BJ (cell line): ENCODE measurements at places on chromosomes 2 and 18.

- no peak for DNase-seq
These were observed 278.0 kb upstream of the SPRED2 start for GRCh38 chr2:65710356-65710755.

DNA sequence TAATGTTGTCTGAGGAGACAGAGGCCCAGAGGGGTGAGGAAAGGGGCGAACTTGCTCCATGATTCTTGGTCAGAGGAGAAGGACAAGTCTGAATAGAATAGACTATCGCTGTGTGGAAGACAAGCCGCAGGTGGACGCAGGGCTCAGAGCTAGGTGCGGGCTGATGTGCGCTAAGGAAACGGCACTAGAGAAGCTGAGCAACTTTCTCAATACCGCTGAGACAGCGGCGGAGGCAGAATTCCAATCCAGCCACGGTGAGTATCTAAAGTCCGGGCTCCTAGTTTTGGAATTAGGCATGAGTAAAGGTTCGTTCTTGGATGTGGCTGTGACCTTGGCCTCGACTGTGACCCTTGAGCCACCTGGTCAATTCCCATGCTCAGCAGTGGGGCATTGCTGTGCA is 47.8 kb downstream of the CAPN13 start:
- no peak for DNase-seq

- no peak for DNase-seq
These were observed 67.0 kb upstream of the OSR1 start for GRCh38 chr2:19425419-19425818.

DNA sequence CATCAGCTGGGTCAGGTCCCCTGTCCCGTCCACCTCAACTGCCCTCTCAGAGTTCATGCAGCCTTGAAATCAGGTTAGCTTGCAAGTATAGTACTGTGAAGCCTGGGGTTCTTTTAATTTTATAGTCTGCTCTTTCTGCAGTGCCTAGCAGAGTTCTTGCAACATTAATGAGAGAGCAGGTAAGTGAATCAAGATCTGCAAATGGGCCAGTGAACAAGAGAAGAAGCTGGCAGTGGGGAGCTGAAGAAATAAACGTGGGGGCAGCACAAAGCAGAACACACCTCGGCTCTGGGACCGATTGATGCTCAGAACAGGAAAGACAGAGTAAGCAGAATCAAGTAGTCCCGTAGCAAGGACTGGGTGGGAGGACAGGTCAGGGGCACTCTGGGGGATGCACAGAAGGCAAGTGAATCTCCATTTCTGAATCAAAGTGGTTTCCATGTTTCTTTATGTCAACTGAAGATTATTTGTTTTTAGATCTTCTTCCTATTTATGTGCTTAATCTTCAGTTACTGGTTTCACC is 675.5 kb downstream of the RNF144A start:
- no peak for DNase-seq

GRCh38 chr2:186593523-186593922 is 3.7 kb downstream of the ITGAV start:
- DNase-seq, result no peak

DNA sequence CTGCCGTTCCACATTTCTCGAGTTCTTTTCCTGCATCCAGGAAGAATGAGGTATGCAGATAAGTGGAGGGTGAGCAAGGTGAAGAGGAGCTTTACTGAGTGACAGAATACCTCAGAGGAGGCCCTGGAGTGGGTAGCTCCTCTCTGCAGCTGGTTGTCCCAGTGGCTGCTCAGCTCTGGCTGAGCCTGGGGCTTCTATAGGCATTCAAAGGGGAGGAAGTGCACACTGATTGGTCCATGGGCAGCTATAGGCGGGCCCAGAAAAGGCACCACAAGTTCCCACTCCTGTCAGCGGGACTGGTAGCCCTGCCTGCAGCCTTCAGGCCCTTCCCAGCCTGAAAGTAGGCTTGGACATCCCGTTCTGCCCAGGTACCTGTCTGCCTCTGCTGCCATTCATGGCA is 94.7 kb downstream of the DOK6 start:
- DNase-seq, result no peak

DNA sequence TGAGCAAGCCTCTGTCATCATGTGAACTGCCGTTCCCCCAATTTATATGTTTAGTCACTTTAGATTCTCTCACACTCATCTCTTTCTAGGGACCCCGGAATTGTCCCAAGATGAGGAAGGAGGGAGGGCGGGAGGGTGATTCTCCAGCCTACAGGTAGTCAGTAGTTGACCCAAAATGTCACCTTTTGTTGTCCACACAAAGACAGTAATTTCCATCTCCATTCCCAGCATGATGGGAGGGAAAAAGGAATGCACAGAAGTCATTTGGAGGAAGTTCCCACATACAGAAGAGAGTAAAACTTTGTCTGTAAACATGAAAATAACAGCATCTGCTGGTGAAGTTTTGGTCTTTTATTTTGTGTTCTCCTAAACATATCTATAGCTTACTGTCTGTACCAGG is 222.9 kb downstream of the KLHL29 start:
- DNase-seq, result no peak

- no peak for DNase-seq
These were observed 304.7 kb downstream of the TCF4 start for GRCh38 chr18:55283309-55283708.

DNA sequence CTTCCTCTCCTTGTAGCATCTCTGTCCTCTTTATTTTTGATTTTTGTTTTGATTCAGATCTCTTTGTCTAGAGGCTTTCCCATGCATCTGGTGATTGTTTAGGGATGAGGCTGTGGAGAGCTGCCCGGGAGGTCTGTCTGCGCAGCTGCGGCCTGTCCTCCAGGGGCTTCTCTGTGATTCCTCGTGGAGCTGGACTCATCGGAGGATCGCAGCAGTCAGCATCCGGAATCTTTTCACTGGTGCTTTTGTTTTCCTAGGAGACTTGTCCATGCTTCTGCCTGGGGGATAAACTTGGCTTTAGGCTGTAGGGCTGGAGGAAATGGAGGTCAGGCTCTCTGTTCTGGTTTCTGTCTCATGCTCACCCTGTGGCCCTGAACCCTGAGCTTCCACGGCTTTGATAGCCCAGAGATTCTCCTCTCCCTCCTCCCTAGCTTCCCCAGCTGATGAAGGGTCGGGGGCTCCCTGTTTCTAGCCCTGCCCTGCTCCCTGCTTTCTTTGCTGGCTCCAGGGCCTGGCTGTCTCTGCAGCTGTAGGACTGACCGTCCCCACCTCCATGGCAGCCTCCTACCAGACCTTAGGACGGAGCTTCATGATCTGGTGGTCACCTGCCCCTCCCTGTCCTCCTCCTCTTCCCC is 35.5 kb downstream of the ZNF532 start:
- no peak for DNase-seq

DNA sequence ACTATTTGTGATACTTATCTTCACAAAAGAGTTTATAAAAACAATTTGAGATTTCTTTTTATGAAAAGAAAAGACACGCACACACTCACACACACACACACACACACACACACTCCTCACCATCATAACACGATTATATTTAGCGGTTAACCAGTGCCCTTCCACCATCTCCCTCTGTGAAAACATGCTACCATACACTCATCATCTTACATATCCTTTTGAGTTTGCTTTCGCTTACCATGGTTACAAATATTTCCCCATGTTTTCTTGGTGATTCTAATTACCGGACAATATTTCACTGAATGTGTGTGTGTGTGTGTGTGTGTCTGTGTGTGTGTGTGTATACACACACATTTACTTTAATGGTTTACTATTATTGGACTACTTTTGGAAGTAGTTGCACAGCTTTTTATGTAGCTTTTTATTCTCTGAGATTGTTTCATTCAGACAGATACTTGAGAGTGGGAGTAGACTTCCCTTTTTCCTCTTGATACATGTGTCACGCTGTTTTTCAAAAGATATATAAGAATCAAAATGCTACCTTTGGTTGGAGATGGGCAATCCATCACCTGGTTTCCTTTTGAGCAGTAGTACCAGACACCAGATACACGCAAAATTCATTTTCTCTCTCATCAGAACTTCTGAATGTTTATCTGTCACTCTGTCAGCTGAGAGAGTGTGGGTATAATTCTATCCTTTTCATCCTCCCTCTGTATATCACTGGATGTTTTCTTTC is 138.1 kb downstream of the SETBP1 start:
- no peak for DNase-seq

DNA sequence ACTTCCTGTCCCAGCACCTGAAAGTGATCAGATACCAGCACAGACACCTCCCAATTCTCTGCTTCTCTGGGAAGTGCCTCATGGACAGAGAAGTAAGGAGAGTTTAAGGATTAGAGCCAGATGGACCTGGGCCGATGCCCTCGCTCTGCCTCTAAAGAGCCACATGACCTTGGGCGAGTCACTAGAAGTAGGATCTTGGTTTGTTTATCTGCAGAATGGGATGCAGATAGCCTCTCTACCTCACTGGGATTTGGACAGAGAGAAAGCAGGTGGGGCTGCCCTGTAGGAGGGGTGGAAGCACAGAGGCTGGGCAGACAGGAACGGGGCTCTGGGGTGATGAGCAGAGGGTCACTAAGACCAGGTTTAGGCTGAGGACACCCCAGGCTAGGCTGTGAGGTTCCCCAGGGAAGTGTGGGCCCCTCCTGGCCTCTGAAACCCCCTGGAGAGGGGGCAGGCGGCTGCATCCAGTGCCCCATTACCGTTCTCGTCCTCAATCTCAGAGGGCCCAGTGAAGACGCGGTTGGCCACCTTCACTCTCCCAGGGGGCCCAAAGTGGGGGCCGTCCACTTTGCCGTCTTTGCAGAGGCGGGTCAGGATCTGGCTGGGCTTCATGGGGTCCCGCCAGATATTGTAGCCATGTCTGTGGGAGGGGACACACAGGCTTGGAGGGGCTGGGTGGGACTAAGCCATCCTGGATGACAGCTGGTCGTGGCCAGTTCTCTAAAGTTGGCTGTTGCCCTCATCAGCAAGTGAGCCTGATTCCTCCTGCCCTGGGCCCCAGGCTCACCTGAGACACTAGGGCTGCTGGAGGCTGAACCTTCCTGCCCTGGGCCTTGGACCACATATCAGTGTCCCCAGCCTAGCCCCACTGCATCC is 13.3 kb downstream of the OTOF start:
- no peak for DNase-seq

DNA sequence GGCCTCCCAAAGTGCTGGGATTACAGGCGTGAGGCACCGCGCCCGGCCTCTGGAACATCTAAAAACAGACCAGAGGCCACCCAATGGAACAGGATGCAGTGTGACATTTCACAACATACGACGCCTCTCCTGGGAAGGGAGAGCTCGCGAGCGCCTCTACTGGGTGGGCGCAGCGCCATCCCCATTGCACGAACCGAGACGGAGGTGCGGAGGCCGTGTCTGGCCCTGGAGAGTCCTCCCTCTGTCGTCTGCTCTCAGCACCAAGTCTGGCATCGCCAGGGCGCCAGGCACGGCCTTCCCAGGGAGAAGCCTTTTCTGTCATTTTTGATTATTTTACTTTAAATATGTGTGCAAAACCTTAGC is 9.4 kb upstream of the GBX2 start:
- no peak for DNase-seq

DNA sequence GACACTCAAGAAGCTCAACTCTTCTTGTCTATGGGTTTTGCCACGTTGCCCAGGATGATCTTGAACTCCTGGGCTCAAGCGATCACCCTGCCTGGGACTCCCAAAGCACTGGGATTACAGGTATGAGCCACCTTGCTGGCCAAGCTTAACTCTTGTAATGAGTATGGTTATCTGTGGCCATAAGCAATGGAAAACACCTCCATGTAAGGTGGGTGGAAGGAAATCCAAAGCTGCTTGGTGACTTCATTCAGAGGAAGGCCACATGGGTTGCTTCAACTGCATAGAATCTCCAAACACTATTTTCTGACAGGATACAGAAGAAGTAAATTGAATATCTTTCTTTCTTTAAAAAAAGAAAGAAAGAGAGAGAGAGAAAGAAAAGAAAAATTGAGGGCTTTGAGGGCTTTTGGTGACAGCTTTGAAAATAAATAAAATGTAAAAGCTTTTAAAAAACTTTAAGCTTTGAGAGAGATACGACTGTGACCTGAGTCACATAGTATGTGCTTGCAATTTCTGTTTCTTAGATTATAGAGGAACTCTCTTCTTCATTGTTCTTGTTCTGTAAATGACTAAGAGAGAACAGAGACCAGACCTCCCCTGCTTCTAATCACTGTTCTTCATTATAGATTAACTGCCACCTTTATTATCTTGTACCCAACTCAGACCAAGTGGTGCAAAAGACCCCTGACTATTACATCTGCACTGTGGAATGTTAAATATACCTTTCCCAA is 123.1 kb upstream of the NDUFV2 start:
- DNase-seq, result no peak

DNA sequence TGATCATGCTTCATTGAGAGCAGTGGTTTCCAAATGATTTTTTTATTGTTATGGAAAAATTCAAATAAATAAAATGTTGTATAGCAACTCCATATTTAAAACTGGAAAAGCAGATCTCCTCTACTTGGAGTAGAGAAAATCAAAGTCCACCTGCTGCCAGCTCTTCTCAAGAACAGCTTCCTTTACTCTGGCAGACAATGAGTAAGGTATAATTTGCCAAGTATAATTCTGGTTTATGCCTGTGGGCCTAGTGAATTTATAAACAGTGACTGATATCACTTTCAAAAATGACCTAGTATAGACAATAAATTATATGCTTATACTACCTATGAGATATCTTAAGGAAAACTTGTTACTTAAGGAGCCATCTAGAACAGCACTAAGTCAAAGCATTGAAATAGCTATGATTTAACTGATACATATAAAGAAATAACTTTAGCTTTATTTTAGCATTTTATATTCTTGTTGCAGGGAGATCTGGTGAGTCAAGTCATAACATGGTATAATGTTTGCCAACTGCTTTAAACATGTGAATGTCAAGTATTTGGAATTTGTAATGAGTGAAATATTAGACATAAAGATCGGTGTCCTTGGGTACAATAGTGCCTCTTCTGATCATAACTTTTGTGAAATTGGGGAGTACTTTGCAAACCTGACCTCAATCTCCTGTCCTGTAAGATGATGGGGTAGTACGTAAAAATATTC is 1389.1 kb upstream of the PIK3C3 start:
- no peak for DNase-seq

DNA sequence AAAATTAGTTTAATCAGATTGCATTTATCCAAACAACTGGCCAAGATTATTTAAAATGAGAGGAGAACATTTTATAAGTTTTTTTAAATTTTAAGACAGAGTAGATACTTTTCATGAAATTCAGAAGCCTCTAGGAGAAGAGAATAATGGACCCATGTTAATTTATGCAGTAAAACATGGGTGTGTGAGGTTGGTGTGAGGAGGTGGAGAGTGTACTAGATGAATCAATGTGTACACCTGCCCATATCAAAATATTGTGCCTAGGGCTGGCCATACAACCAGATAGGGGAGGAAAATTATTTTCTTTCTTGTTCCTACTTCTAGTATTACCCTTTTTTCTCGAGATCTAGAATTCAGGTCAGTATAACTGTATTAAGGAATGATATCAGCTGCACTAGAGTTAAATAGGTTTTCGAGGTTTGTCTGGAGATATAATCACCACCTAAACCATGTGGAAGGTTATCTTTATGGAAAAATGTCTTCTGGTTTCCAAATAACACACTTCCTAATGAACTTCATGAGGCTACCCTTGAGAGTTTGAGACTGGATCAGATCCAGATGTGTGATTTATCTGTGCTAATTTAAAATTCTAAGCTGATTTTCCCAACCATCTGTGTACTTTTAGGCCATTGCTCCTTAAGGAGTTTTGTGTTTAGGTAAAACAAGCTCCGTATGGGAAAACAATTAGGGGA is 37.6 kb downstream of the TMEM178A start:
- DNase-seq, result no peak
